IPS DF 19.7 (cell line): ENCODE measurements at places on chromosomes 1 and 21.

- no peak for DNase-seq
Measured at GRCh38 chr1:59751801-59752200, 62.9 kb upstream of the HOOK1 start.

DNA sequence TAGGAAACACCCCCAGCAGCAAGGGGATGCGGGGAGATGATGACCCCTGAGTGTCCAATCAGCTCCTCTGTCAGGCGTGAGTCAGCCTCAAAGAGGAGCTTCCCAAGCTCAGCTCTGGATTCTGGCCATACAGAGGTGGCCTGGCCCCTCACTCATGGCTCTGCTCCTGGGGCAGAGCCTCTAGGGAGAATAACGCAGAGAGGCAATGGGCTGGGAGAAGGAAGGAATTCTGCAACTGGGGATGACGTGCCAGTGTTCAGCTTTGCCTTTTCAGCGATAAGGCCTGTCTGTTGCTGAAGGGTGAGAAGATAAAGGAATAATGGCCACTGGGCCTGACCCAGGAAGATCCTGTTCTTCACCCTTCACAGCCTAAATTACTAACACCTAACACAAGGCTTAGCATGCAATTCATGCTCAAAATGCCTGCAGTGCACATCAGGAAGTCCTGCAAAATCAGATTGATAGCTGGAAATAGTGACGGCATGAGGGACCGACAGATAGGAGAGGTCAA, 92.2 kb downstream of the TBX19 start:
- no peak for DNase-seq

GRCh38 chr21:37532868-37533780, 166.6 kb downstream of the DYRK1A start:
- no peak for DNase-seq

- no peak for DNase-seq
Measured at GRCh38 chr1:14855268-14855667, 256.8 kb downstream of the KAZN start.
